ENCODE measurements at places on chromosomes 1 and 21.

DNA sequence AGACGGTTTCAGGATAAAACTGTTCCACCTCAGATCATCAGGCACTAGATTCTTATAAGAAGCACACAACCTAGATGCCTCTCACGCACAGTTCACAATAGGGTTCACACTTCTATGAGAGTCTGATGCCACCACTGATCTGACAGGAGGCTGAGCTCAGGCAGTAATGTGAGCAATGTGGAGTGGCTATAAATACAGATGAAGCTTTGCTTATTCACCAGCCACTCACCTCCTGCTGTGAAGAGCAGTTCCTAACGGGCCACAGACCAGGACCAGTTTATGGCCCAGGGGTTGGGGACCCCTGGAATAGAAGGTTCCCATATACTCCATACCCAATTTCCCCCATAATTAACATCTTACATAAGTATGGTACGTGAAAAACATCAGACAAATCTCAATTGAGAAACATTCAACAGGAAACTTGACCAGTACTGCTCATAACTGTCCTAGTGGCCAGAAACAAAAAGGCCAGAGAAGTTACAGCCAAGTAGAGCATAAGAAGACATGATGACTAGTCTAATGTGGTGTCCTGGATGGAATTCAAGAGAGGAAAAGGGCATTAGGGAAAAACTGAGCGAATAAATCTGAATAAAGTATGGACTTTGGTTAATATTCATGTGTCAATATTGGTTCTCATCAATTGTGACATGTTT is 24.7 kb upstream of the IGSF5 start:
- DNase-seq = no peak

GRCh38 chr1:51453010-51453409 is 66.1 kb downstream of the EPS15 start:
- no peak for DNase-seq

- no peak for DNase-seq
These were observed 152.3 kb downstream of the FCRL5 start for GRCh38 chr1:157399984-157400382.

DNA sequence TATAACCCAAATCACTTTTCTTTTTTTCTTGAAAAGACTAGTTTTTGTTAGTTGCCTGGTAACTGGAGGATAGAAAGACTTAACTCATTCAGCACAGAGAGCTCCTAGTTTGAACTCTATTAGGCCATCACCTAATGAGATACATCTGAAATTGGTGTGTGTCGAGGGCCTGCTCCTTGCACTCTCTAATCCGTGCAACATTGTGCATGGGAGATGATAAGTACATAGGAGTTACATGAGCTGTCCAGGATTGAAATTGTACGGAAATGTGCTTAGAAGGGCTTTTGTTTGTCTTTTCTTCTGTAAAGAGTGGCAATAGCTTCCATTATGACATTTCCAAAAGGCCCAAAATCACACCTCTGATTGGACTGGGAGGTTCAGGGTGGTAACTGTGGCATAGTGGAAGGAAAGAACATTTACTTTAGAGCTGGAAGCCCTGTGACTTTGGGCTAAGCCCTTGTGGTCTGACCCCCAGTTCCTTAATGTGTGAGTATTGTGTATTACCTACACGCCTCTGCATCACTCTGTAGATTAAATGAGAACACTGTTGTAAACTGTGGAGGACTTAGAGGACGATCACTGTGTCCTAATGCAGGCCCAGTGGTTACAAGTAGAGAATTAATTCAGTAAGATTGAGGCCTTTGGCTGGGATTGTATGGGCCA is 71.2 kb downstream of the FGGY start:
- no peak for DNase-seq

DNA sequence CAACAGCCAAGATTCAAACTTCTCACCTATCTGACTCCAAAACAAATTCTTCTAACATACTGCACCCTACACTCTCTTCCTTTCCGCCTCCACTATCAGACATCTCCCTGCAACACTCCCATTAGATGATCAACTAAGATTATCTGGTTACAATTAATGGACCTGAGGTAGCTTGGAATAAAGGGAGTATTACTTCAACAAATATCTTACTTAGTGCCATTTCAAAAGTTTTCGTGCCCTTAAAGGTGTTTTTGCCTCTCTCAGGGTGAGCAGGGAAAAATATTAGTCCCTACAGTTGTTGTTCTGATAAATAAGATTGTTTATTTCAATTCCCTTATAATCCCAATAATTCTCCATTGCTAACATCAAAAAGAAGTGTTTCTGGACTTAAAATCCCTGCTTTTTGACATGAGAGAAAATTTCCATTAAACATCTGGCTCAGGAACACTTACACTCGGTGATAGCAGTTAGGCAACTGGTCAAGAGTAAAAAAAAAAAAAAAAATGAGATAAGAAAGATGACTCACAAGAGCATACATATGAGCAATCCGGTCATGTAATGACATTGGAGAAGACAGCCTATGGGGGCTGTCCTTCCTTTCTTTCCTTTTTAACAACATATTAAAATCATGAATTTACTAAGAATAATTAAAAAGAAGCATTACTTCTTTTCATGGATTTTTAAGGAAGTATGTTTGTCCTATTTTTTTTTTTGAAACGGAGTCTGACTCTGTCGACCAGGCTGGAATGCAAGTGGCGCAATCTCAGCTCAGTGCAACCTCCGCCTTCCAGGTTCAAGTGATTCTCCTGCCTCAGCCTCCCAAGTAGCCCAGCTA is 7.6 kb downstream of the RSBN1 start:
- DNase-seq = peak; percentile 80

DNA sequence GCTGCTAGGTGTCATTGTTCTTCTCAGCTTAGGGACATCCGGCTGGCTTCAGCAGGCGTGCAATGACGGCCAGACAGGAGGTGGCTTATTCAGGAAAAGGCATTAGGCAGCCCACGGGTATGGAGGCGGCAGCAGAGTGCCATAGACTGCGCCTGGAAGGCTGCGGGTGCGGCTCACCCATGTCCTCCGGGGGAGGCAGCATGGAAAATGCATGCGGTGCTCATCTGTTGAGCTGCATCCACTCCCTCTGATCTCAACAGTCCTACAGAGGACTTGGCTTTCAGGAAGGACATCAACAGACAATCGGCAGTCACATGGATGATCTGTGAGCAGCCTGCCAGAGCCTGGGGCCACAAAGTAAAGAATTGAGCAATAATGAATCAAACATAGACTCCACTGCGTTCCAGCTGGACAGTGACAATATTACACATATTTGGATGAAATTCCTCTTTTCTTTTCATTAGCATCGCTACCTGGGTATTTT is 42.9 kb downstream of the UMODL1 start:
- DNase-seq = no peak

GRCh38 chr1:153533689-153534201 is 2.0 kb downstream of the S100A6 start:
- peak; percentile 44 for DNase-seq

DNA sequence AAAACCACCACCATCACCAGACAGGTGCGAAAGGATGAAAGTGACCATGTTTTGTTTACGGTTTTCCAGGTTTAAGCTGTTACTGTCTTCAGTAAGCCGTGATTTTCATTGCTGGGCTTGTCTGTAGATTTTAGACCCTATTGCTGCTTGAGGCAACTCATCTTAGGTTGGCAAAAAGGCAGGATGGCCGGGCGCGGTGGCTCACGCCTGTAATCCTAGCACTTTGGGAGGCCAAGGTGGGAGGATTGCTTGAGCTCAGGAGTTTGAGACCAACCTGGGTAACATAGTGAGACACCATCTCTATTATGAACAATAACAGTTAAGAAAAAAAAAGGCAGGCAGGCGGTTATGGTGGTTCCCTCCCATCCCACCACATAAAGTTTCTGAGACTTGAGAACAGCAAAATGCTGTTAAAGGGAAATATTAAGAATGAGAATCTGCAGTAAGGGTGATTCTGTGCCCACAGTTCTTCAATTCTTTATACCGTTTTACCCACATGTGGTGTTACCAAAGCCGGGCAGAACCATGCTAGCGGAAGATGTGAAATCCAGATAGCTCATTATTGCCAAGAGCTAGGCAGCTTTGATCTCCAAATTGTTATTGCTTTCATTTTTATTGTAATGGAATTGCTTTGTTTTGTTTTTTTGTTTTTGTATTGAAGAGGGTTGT is 34.5 kb upstream of the TDRD10 start:
- no peak for DNase-seq

DNA sequence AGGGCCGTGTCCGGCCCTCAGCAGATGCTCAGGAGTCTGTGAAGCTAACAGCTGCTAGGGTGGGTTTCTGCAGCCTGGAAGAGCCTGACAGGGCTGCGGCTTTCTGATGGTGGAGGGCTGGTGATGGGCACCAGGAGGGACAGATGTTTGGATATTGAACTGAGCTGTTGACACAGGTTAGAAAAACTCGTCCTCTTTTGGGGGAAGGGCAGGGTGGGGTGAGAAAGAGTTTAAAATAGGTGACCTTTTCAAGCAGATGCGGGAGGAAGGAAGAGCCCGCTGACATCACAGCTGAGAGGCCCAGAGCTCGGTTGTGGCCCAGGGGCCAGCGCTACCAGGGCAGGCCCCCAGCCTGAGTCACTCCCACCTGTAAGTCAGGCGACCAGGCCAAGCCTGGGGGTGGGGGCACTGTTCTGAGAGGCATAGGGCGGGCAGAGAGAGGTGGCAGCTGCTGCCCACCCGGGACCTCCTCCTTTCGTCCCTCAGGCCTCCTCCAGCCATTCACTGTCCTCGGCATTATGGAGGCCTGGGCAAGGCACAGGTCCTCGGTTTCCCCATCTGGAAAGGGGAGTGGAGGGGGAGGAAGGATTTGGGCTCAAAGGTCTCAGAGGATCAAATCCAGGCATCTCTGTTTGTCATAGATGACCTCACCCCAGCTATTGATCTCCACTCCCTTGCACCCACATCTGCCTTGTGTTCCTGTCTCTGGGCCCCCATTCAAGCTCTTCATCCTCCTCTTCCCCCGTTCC is 32.3 kb upstream of the ID3 start:
- no peak for DNase-seq

GRCh38 chr1:226210571-226211176 is 12.8 kb upstream of the MIXL1 start:
- no peak for DNase-seq

DNA sequence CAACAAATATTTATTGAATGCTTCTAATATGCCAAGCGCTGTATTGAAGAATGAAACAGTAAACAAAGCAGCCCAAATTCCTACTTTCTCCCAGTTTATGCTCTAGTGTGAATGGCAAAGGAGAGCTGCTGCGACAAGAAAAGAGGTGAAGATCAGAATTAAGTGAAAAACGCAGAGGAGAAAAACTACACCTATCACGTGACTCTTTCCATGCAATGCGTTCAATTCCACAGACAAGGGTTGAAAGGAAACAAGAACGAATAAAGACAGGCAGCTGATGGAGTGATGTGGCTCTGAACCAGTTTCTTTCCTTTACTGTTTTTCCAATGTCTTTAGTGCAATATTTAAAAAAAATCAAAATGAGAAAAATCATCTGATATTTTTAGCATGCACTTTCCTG is 23.6 kb downstream of the MT1HL1 start:
- DNase-seq = no peak

Data from hematopoietic multipotent progenitor cell treated with erythropoietin and hydrocortisone succinate and interleukin-3 and kit ligand, for 17 days (in vitro differentiated cells).